ENCODE measurements at places on chromosomes 12 and 14.
A peak's percentile ranks its signal among the peaks of the same experiment; 100 is the strongest.

DNA sequence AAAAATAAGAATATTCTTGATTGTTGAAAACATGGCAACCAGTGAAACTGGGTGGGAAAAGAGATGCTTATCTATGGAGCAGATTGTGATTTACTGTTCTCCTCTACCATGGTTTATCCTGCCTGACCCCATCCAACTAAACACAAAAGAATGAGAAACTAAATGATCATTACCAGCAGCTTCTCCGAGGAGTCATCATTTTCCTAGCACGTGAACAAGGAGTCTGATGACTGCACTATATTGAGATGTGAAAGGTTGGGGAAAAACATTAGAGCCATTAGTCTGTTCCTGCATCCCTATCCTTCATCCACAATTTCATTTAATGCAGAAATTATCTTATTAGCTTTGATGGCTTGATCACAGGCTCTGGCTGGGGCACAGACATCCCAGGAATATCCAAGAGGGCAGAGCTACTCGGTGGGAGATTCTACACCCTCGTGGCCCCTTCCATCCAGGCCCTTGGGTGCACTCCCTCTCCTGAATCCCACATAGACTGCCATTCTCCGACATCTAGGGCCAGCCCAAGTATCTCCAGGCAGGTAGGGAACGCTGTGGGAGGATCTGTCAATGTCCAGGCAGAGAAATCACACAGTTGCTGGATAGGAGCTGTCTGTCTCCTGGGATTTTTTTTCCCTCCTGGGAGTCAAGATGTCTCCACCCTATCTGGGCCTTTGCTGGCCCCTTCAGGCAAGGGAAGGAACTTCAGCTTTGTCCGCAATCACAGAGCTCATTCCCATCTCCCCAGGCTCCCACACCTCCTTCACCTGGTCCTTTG lies 43.3 kb upstream of the DHRS4 start:
- no peak for DNase-seq

DNA sequence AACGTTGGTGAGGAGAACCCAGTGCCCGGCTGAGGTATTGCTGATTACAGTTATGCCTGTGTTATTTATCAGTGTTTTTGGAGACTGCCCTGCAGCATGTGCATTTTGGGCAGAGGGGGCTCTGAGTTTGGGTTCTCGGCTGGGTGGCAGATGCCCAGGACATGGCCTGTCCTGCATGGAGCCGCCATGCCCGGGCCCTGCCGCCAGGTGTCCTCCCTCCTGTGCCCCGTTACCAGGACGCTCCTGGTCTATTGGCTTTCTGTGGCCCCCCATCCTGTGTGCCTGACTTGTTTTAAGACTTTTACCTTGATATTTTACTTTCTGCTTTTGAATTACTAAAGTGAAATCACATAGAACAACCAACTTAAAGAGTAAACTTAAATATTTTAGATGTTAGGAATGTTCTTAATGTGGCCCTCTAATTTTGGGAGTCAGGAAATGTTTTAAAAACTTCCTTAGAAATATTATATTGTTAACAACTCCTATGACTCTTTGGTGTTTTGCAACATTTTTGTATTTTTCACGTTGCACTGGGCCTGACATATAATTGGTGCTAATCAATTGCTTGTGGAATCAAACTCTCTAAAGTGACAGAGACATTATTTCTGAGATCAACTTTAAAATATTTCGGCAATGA lies 51.8 kb downstream of the PRIMA1 start:
- DNase-seq: no peak

DNA sequence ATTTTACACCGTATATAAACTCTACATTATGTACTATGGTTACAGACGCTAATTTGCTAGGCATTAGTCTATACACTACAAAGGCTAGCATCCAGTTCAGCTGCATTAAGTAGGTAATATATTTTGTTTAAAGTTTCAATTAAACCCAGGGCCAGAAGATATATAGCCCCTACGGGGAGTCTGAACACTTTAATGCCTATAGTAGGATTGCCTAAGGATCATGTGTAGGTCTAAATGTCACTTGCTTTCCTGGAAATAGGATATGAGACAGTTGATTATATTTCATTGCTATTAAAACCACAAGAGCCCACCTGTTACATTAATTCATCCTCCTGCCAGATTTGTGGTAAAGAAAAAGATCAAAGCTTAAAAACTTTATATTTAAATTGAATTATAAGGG lies 286.9 kb downstream of the TMTC2 start:
- DNase-seq: no peak

- no peak for DNase-seq
Measured at GRCh38 chr14:94702629-94703028, 67.3 kb downstream of the GSC start.

DNA sequence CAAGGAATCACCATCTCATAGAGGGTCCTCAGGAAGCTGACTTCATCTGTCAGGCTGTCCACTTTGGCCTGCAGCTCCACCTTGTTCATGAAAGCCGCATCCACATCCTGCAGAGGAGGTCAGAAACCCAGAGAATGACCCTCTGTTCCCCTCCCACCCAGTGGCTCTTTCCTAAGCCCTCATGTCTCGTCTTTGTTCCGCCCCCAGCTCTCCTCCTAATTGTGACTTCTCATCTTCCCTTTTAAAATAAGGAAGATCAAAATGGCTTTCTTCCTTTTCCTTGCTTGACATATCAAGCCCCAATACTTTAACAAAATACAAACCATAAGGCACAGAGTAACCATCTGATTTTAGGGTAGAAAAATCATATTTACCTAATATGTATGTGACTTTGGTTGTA lies 4.4 kb downstream of the KRT76 start:
- no peak for DNase-seq

DNA sequence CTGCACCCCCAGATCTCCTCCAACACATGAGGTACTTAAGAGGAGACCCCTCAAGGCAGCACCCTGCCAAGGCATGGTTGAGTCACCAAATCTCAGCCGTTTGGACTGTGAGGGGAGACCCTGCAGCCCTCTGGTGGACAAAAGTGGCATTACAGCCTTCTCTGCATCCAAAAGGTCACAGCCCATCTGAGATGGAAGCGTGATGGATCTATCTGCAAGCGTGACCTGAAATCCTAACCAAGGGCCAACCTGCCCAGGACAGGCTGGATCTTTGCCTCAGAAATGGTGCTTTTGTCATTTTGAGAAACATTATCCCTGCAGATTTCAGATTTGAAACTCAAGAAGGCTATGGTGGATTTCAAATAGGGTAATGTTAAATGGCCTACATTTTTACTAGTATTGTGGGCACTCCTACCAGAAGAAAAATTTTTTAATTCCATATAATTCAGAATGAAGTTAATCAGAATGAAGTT lies 23.7 kb upstream of the DHRS4 start:
- DNase-seq: peak; percentile 79

- DNase-seq: no peak
Measured at GRCh38 chr12:5163661-5164060, 120.0 kb downstream of the KCNA5 start.

DNA sequence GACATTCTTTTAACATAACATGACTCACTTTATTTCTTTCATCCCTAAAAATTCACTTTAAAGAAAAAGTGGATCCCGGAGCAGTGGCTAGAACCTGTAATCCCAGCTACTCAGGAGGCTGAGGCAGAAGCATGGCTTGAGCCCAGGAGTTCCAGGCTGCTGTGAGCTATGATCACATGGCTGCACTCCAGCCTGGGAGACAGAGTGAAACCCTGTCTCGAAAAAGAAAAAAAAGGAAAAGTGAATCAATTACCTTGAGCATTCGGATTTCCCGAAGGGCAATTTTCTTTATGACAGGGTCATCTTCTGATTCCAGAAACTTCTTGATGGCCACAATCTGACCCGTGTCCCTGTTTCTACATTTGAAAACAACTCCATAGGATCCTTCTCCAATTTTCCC lies 1.2 kb downstream of the CDKL1 start:
- DNase-seq: no peak

GRCh38 chr12:9940375-9940774 lies 8.2 kb upstream of the CLEC2A start:
- peak; percentile 24 for DNase-seq

DNA sequence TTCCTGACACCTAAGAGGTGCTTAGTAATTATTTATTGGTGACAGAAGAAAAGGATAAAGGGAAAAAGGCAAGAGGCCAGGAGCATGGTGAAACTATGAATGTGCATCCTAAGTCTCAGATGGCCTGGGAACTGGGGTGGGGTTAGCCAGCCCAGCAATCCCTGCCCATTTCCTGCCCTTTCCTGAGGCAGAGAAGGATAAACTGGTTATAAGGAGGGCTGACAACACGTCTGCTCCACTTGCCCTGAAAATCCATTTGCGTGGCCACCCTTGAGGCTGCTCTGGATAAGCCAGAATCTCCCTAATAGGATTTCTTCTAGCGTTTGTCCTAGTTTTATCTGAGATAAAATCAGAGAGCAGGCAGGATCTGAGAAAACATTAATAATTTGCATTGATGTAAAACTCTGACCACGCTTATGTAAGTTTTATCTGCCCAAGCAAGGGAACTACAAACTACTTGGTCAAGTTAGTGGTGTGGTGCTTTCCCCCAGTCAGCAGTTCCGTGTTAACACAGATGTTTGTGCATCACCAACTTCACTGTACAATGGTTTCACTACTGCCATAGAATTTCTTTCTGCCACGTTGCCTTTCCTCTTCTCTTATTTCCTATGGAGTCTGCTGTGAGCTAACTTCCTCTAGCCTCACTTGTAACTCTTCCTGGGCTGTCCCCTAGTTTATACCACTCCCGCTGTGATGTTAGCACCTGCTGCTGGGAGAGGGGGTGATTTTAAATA lies 392.7 kb downstream of the RPS29 start:
- DNase-seq: no peak

DNA sequence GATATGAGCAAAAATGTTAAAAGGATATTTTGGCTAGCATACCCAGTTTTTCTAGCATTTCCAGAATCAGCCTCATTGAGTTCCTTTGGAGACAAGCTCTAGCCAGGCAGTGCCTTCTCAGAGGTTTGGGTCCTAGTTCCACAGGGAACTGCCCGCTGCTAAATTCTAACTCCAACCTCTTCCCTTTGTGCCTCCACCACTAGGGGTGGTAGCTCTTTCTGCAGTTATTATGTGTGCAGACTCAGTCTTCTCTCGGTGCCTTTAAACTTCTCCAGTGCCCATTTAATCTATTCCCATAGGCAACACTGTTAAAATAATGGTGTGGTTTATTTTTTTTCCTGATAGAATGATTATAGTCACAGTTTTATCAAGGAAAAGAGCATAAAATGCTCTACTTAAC lies 21.5 kb upstream of the SLC25A3 start:
- no peak for DNase-seq

- DNase-seq: no peak
Measured at GRCh38 chr12:128801879-128802391, 21.8 kb downstream of the SLC15A4 start.

- DNase-seq: no peak
Measured at GRCh38 chr12:63968673-63969072, 124.2 kb downstream of the SRGAP1 start.

DNA sequence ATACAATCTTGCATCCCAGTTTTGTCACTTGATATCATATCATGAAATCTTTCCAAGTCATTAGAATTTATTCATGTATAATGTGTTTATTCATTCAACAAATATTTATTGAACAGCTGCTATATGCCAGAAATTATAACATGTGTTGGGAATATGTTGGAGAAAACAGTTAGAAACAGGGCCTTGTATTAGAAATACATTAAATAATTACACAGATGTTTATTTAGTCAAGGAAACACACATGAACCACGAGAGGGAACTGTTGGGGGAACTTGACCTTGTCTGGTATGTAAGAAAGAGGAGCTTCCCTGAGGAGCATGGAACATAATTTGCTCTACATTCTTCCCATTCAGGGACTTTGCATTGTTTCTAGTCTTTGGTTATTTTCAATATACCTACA lies 191.7 kb upstream of the FRMD6 start:
- DNase-seq: no peak

DNA sequence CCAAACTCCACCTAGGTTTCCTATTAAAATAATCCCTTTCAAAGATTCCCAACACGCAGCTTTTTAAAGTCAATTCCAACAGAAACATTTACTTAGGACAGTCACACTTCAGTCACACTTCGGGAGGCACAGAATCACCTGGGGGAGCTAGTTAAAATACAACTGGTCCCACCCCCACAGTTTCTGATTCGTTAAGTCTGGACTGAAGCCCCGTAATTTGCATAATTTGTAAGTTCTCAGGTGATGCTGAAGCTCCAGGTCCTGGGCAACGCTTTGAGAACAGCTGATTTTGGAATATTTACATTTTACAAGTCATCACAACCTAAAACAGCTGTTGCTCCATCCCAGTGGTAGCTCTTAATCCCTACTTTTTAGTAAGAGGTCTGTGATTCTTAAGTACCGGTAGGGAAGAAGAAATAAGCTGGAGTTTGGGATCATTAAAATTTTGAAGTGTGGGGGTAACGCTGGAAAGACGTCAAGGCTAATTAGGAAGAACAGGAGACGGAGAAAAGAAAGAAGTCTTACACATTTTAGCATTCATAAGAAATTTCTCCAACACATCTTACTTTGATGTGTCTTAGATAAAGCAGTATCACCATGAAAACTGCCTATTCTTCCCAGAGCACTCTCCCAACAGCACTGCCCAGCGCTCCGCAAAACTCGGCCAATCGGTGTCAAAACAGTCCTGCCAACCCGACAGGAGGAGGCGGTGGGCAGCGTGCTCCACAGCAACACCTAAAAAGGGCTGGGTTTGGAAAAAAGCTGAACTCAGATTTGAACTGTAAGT lies 1.1 kb downstream of the IPO8 start:
- DNase-seq: no peak

DNA sequence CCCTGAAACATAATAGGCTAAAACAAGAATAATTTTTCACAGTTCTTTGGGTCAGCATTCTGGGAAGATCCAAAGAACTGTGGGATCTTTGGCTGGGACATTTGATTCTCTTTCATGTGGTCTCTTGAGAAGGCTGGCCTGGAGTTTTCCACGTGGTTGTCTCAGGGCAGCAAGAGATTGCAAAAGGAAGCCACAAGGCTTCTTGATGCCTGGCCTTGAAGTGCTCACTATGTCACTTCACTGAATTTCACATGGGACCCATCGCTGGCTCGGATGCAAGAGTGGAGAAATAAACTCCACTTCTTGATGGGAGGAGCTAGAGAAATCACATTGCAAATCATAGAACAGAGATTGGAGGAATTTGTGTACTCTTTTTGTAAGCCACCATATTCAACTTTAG lies 343.4 kb downstream of the MED13L start:
- no peak for DNase-seq

GRCh38 chr12:47188576-47189441 lies 109.0 kb upstream of the AMIGO2 start:
- DNase-seq: no peak

- DNase-seq: no peak
Measured at GRCh38 chr12:15186597-15186996, 34.6 kb downstream of the RERG start.

GRCh38 chr12:31726575-31726974 lies 2.2 kb downstream of the AMN1 start:
- no peak for DNase-seq

GRCh38 chr12:26870491-26871419 lies 37.8 kb upstream of the ITPR2 start:
- DNase-seq: no peak

All from CD4-positive, alpha-beta T cell treated with Interleukin-6 at 100 ng/mL for 8 hours (primary cell).